ENCODE measurements at places on chromosomes 16 and 17. TPM values are rescaled to one million over a fixed set of nuclear protein-coding genes. Genes with fewer than 3 reads are reported as not detected.

DHRS7C gene
- not detected for total RNA-seq

KRTAP4-5 gene
- not detected for total RNA-seq

CTF1 gene
- 0.58 TPM for total RNA-seq

KRTAP4-9 gene
- not detected for total RNA-seq

INCA1 gene
- 0.88 TPM for total RNA-seq

MRPL45 gene
- total RNA-seq: 19.1 TPM

SETD1A gene
- total RNA-seq: 8.2 TPM

KRT25 gene
- total RNA-seq: not detected

GRCh38 chr17:76447931-76448652, 4.9 kb downstream of the UBE2O start:
- no peak for DNase-seq

- no peak for DNase-seq
Observed at GRCh38 chr17:2798678-2799077, 2.4 kb downstream of the RAP1GAP2 start.

- no peak for DNase-seq
Observed at GRCh38 chr16:83819361-83819760, 11.6 kb downstream of the HSBP1 start.

DNA sequence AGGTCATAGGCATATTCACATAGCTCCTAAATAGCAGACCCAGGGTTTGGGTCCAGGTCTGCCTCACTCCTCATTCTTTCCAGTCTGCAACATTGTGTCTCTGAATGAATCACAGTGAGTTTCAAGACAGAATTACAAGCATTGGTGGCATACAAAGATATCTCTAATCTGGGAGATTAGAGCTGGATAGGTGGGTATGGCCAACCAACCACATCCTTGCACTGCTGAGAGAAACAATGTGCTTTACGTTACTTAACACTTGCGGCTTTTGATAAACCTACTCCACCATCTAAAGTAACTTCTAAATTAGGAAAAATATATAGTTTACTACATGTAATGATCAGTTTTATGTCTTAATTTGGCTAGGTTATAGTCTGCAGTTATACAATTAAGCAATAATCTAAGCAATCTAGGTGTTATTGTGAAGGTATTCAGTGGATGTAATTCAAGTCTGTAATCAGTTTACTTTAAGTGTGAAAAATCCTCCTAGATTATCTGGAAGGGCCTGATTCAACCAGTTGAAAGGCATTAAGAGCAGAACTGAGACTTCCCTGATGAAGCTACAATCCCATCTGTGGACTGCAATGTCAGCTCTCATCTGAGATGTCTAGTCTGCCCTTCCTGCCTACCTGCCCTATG, 26.7 kb downstream of the CDH11 start:
- DNase-seq: no peak

DNA sequence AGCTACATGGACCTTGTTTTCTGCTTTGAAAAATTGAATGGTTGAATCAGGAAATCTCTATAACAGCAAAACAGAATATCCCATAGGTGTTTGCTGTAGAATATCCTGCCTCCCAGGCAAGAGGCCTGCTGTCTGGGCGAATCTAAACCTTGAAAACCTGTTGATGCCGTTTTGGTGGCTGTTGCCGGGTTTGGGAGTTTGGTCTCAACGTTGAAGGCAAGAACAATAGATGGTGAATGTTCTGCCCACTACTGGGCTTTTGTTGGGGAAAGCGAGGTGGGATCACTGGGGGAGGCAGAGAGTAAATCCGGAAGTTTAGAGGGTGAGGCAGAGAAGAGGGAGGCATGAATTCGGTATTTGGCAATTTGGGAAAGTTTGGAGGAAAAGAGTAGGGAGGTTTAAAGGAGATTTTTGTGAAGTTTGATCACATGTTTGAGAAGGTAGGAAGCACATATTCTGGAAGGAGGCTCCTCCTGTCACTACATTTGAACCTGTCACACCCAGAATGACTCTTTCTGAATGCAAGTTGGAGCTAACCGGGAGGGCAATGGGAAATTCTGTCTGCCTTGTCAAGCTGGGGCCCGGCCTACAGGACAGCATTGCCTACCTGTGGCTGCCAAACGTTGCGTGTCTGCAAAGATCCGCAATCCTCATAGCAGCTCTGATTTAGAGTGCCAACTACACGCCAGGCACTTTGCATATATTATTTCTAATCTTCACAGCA, 46.5 kb downstream of the GPRC5B start:
- no peak for DNase-seq

DNA sequence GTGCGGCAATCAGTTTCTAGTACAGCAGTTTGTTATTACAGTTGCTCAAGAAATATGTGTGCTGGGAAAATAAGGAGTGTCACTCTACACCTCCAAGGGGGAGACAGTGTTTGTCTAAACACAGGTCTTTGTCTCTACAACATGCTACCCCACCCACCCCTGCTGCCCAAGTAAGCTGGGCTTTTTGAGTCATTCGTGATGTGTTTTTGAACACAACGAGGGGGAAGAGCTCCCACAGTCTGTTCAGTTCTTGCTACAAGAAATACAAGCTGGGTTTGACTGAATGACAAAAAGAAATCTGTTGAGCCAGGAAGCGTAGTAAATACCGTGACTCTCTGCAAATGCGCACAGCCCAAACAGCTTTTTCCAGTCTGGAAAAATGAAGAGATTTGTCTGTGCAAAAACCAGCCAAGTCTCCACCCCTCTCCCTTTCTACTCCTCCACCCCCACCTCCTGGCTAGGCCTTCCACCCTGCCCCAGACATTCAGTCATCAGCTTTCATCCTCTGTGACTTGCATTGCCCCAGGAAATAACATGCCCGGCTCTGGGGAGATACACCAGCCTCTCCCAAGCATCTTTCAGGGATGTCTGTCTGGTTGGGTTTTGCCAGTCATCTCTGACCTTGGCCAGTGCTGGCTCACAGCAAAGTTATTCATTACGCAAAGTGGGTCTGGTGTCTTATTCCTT, 25.7 kb downstream of the CHD9 start:
- no peak for DNase-seq

DNA sequence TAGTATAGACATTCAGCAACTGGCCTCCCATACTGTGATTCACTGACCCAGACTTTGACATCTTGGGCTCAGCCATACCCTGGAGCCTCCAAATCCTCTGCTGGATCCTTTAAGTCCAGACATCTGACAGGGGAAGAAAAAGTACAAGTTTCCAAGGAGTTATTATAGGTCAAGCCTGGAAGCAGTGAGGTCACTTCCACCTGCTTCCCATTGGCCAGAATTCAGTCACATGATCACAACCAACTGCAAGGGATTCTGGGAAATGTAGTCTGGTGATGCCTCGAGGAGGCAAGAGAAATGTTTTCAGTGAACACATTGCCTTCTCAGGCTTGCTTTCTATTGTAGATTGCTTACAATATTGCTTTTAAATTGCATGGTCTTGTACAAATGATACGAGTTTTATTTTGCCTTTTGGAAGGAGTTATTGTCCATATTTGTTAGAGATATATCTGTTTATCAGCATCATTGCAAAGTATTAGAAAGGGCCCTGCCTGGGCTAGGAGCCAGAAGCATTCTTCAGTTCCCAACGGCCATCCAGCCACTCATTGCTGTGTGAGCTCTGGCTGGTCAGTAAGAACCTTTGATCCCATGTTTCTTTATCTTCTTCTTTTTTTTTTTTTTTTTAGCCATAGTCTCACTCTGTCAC, 696.9 kb downstream of the WWOX start:
- peak; percentile 67 for DNase-seq

- peak; percentile 65 for DNase-seq
Observed at GRCh38 chr17:81513753-81514488, 1.3 kb upstream of the ACTG1 start.

GRCh38 chr16:75073545-75074303, 42.9 kb downstream of the LDHD start:
- DNase-seq: no peak

DNA sequence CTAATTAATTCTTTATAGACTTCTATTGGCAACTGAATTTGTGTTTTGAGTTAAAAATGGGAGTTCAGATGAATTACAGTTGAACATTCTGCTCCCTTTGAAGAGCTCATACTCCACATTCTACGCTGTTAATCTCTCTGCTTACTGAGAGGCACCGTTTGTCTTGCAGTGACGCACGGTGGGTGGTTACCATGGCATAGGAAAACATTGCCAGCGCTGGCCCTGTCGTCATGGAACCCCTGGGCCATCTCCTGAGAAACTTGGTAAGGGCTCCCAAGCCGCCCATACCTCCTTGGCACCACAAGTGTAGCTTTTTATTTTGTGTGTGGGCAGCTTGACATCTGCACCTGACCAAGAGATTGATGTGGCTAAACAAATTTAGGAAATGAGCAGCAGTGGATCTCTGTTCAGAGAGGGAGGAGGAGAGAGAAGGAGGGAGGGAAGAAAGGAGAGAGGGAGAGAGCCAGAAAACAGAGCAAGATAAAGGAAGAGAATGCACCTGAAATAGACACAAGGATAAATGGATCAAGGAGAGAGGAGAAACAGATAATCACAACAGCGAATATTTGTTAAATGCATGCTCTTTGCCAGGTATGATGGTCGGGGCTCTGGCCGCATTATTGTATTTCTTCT, 398.5 kb downstream of the HAPSTR1 start:
- DNase-seq: no peak

- no peak for DNase-seq
Observed at GRCh38 chr16:11734025-11734652, 8.5 kb downstream of the TXNDC11 start.

- DNase-seq: peak; percentile 65
Observed at GRCh38 chr17:37373530-37374159, 2.1 kb upstream of the C17orf78 start.

GRCh38 chr16:88812513-88813268, 963 bp upstream of the APRT start:
- DNase-seq: no peak

GRCh38 chr17:77420095-77420803, 279.5 kb downstream of the SEC14L1 start:
- DNase-seq: no peak

GRCh38 chr16:56883586-56883985, 18.6 kb downstream of the SLC12A3 start:
- DNase-seq: no peak

DNA sequence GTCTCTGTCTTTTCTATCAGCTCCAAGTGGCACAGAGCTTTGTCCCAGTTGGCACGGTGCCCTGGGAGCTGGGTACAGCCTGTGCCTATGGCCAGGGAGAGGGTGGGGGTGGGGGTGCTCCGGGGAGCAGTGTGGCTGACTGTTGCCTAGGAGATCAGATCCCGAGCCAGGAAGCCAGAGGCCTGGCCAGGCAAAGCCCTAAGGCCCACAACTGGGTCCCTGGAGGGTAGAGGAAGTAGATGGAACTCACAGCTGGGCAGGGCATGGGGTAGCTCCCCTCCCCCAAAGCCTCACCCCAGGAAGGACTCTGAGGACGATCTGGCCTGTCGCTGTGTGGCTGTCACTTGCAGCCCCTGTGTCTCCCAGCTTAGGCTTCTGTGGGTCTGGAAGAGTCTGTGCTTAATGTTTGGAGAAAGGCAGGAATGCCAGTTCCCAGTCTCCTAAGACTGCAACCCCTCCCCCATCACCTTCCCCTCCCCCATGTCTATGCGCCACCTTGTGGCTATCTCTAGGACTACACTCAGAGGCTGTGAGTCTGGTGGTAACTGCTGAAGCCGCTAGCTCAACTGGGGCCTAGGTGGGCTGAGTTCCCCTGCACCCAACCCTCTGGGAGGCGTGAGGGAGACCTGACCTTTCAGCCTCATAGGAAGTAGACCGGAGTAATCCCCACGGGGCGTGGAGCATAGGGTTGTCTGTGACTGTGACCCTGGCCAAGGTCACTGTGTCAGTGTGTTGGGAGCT, 12.6 kb downstream of the THRA start:
- peak; percentile 70 for DNase-seq

GRCh38 chr16:70715860-70716357, 30.1 kb upstream of the MTSS2 start:
- no peak for DNase-seq

DNA sequence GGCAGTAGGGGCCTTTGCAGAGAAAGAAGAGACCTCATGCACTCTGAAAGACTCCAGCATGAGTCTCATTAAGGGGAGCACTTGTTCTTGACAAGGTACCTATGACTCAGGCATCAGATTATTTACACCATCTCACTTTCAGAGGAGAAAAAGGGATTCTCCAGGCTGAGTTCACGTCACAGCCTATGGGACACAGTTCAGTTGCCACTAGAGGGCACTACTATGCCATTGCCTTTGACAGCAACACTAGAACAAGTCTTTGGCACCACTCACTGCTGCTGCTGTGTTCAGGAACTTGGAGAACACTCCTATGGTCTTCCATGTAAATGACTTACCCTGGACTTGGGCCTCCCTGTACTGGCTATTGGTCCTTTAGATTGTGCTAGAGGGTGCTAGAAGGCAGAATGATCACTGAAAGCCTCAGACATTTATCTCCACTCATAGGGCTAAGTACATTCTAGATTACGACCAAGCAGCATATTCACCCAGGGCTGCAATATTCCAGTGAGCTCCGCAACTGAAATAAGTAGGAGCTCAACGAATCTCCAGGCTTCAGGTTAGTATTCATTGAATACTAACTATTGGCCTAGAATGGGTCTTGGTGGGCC, 225.1 kb upstream of the CA10 start:
- DNase-seq: peak; percentile 62
